ENCODE measurements at places on chromosomes 12 and 14.

DNA sequence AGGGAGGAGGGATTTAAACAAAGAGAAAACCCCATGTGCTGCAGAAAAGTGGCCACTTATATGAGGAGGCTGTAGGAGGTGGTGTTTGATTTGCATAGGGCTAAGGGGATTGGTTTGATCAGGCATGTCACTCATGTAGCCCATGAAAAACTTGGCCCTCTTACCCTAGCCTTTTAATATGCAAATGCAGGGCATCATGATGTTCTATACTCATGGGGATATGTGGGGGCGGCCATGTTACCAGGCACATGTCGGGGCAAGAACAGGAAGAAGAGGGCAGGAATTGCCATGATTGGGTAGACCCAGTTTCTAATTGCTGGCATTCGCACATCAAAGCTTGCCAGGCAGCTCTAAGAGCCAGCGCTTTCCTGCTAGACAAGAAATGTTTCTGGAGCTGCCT, 28.8 kb downstream of the KLRK1 start:
- DNase-seq, result no peak

DNA sequence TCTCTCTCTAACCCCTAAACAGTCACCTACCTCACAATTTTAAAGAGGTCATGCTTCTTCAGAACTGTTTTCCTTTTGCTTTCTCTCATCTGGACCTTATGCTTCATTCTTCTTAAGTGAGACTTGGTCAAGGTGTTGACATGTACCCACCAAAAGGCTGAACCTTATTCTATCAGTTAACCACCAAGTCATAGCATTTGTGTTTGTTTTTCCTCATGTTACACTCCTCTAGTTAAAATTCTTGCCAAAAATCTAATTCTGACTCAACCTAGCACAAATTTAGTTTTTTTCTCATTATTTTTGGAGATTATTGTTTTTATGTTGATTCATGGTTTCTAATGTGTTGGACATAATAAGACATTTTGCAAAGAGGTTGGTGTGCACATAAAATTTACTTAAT, 578.6 kb downstream of the SLC16A7 start:
- DNase-seq, result no peak

DNA sequence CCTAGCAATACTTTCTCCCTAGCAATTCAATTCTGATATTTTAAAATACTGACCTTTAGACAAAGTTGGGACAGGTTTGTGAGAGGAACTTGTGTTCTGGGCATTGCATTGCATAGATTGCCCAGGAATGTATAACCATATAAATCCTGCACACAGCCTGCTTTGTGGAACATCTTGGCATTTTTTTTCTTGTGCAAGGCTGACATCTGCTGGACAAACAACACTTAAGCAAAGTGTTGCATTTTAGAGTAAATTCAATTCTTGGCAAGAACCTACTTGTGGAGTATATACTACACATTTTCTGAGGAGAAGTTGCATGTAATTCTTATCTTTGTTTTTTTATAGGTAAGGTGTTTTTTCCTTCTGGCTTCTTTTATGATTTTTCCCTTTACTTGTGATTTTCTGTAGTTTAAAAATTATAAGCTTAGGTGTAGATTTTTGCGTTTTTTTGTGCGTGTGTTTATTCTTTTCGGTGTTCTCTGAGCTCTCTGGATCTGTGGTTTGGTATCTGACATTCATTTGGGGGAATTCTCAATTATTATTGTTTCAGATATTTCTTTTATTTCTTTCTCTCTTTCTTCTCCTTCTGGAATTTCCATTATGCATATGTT, 26.4 kb downstream of the TESPA1 start:
- peak; percentile 50 for DNase-seq

DNA sequence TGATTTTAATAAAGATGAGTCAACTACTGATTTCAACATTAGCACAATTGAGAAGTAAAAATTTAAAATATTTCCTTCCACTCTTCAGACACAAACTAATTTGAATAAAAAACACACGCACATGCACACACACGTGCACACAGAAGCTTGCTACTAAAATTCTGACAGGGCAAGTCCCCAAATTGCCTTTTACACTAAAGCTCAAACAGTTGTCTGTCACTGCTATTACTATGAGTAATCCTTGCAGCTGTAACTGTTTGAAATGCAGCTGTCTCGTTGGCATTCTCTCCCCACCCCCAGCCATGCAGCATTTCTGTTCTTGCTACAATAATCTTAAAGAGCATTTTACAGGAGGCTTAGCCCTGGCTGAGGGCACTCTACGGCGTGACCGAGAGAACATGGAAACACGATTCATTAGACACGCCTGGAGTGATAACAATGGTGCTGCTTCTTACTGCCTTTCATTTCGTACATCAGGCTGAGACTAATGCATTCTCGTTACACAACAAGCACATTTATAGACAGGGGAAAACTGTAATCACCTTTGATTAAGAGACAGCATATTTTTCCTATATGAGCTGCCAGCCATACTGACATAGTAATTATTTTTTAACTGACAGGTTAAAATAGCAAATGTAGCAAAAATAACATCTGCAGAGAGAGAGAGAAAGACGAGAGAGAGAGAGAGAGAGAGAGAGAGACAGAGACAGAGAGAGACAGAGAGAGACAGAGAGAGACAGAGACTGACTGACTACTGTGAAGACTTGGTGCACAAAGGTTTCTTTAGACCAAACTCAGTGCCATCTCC, 153.8 kb downstream of the MED13L start:
- DNase-seq, result peak; percentile 38

DNA sequence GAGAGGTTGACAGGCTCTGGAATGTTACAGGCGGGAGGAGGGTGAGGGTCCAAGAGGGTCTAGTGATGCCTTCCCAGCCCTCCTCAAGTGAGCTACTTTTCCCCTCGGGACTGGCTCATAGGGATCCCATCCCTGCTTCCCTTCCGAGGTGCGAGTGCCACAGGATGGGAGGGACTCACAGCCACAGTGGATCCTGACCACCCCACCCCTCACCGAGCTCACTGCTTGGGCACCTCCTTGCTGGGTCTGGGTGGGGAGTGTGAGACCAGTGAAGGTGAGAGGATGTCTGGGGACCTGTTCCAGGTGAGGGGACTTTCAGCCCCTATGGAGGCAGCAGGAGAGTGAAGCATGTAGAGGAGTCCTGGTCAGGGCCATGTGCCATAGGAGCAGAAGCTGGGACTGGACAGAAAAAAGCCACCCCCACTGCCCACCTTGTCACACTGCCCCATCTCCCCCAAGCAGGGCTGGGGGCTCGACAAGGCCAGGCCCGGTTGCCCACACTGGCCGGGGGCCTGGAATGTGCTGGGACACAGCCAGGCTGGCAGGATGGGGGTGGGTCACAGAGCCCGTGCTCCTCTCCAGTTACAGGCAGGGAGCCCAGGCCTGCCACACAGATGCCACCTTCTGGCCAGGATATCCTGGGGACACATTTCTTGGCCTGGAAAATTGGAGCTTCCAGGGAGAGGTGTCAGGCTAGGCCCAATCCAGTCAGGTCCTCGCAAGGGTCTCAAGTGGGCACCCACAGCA, 1.7 kb upstream of the TNS2 start:
- no peak for DNase-seq

GRCh38 chr12:123080634-123081033, 70.3 kb downstream of the PITPNM2 start:
- DNase-seq, result no peak

DNA sequence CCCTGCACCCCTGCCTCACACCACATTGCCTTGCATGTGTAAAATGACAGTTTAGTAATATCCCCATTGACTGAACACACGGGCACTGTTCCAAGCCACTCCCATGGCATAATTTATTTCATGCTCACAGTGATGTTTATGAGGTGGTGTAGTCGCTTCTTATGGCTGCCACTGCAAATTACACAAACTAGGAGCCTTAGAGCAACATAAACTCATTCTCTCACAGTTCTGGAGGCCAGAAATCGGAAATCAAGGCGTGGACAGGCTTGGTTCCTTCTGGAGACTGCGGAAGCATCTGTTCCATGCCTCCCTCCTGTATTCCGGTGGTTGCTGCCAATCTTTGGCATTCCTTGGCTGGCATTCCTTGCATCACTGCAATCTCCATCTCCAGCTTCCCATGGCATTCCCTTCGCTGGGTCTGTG, 97.3 kb downstream of the RIN3 start:
- no peak for DNase-seq

- no peak for DNase-seq
These were observed 15.4 kb downstream of the CAND1 start for GRCh38 chr12:67284561-67284960.
